Suppressor macrophage treated with lipopolysaccharide for 1 hour (primary cell): ENCODE measurements at places on chromosomes 16 and 17.

- DNase-seq, result peak; percentile 69
Observed at GRCh38 chr17:28741358-28742349, 2.2 kb upstream of the TRAF4 start.

DNA sequence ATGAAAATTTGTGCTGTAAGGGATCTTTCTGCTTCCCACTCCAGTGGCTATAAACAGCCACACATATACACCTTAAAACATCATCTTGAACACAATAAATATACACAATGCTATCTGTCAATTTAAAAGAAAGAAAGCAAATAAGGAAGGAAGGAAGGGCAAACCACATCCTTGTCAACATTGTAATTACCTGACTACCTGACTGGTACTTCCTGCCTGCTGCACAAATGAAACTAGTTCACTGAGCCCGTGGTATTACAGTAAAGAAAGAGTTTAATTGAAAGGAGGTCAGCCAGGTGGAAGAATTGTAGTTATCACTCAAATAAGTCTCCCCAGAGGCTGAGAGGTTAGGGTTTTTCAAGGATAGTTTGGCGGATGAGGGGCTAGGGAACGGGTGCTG, 344.4 kb upstream of the ASIC2 start:
- no peak for DNase-seq

- no peak for DNase-seq
Observed at GRCh38 chr16:14303182-14303618, 232.1 kb downstream of the MRTFB start.

GRCh38 chr17:44898768-44899073, 524 bp downstream of the EFTUD2 start:
- DNase-seq, result peak; percentile 80

GRCh38 chr17:38441429-38442061, 13.3 kb downstream of the ARHGAP23 start:
- no peak for DNase-seq
